GM12865 (cell line): ENCODE measurements at places on chromosomes 1 and 21.
A peak's percentile ranks its signal among the peaks of the same experiment; 100 is the strongest.

DNA sequence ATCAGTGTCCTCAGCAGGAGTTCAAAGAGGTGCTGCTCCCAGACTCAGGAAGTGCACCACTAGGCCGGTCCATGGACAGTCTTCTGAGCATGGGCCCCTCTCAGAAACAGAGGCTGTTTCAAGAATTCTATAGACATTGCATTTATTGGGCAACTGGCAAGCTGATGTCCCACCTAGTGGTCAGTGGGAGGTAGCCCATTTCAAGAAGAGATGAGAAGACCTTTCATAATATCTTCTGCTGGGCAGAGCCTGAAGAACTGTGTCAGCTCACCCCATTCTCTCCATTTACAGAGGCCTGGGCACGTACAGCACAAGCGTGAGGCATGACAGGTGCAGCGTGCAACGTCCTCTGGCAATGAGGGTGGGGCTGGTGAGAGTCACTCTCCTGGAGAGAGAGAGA, 216.0 kb downstream of the DYRK1A start:
- DNase-seq: peak; percentile 50

GRCh38 chr1:147243228-147243685, 773 bp downstream of the CHD1L start:
- DNase-seq: peak; percentile 58

DNA sequence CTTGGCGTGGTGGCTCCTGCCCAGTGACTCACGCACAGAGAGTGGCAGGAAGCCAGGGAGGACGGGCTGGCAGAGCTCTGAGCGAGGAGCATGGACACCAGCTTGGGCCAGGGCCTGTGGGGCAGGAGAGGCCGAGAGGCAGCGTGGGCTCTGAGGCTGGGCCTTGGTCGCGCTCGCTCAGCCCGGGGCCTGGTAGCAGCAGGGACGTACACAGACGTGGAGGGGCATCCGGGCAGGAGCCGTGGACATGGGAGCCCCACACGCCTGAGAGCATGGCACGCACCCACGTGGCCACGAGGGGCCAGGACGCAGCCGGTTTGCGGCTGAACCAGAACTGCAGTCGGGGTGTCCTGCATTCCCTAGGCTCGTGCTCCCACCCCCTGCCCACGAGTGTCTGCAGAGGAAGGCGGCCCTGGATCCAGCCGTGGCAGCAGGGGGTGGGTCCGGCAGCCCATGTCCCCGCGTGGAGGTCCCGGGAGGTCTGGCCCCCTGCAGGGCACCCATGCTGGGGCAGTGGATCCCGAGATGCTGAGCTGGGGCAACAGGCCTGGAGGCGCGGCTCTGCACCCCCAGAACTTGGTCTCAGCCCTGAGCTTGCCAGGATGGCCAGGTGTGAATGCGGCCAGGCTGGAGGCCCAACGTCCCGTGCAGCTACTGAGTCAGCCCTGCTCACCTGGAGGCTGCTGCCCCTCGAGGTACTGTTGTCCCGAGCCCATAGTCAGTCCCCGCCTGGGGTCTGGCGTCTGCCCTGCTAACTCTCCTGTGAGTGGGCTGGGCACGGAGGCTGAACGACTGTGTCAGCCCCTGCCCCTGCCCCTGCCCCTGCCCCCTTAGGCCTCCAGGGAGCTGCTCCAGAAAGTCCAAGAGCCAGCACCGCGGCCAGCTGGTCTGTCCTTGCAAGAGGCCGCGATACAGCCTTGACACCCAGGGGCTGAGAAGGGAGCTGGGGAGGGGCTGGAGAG, 61.6 kb downstream of the SLX9 start:
- no peak for DNase-seq

DNA sequence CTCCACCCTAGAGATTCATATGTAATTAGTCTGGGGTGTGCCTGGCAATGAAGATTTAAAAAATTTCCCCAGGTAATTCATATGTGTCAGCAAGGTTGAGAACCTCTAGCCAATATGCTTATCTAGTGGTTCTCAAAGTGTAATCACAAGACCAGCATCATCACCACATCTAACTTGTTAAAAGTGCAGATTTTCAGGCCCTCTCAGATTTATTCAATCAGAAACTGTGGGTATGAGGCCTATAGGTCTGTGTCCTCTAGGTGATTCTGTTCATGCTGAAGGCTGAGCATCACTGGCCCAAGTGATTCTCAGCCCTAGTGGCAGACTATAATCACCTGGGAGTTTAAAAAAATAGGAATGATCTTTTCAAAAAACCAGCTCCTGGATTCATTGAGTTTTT, 75.9 kb downstream of the SWT1 start:
- no peak for DNase-seq

- DNase-seq: no peak
Observed at GRCh38 chr21:34132926-34133325, 59.5 kb downstream of the MRPS6 start.

- no peak for DNase-seq
Observed at GRCh38 chr1:8465013-8465412, 147.1 kb downstream of the SLC45A1 start.

DNA sequence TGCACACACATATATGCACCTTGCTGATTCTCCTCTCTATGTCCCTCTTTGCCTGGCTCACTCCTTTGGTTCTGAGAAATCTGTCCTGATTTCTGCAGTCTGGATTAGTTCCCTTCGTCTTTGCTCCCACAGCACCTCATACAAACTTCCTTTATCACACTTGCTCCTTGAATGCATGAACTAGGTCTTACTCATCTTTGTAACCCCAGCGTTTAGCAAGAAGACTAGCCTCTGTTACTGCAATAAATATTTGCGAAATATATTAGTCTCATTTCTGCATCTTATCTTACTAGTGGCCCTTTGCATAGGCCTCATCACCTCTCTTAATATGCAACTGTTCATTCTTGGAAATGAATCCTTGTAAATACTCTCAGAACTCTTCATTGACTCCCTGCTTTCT, 11.4 kb downstream of the SMYD2 start:
- DNase-seq: no peak

- no peak for DNase-seq
Observed at GRCh38 chr1:247357052-247357780, 25.5 kb upstream of the ZNF496 start.
